ENCODE measurements at places on chromosomes 6 and 20. TPM values are rescaled to one million over a fixed set of nuclear protein-coding genes. Genes with fewer than 3 reads are reported as not detected.

GRCh38 chr6:366389-367297, 24.9 kb upstream of the IRF4 start:
- DNase-seq: no peak

- DNase-seq: no peak
These were observed 36.1 kb downstream of the PREX1 start for GRCh38 chr20:48791666-48792071.

- DNase-seq: no peak
These were observed 271.2 kb upstream of the PRDM1 start for GRCh38 chr6:105814745-105815536.

DNA sequence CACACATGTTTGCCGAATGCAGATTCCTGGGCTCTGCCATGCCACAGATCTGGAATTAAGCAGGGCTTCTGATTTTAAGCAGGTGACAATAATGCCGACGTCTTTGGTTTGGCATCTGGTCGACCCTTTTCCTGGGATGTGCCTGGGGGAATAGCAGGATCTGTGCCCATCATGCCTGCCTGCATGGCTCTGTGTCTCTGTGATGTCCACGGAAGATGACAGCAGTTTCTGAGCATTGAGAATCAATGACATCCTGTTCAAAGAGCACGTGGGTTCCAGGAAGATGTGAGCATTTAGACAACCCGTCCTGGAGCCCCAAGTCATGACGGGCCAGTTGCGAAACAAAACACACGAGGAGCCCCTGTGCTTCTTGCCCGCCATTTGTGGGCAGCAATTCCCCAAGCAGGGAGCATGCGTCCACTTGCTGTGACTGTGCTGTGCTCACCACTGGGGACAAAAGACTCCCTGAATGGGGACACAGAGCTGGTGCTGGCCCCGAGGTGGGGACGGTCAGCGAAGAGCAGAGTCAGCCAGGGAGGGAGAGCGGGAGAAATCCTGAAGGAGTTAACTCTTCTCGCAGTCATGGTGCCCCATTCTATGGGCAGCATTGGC, 110.1 kb downstream of the ERMARD start:
- peak; percentile 37 for DNase-seq

- no peak for DNase-seq
These were observed 41.1 kb upstream of the HBS1L start for GRCh38 chr6:135095716-135096115.

GRCh38 chr20:13436530-13436929, 202.2 kb downstream of the TASP1 start:
- no peak for DNase-seq

- DNase-seq: no peak
These were observed 281.6 kb downstream of the PRL start for GRCh38 chr6:22015216-22015615.

DNA sequence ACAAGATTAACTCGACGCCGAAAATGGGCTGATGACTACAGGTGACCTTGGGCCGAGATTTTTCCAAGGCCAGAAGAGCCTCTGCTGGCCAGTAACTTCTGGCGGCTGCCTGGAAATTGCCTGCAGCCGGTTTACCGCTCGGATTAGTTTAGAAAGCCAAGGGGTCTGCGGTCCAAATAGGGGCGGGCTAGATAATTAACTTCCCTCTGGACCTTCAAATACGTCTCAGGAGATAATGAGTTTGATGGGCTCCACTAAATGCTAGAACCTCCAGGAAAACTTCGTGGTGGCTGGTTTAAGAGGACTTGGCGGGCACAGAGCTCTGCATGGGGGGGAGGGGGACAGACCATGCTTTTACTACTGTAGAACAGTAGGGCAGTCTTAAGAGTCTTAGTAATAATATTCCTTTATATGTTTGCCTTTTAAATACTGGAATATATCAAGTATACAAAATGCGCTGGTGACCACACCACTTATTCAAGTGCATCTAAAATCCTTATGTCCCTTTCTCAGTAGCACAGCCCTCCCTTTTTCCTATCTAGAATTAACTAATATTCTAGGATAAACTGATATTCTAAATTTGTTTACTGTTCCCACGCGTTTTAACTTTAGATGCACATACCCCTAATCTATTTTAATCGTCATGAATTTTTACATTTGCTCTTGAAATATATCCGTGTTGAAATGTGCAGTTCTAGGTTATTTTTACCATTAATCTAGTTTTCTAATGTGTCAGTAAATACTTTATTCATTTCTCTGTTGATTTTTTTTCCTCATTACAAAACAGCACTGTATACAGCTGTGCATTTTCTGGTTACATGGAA, 107.5 kb upstream of the PRSS16 start:
- no peak for DNase-seq

DNA sequence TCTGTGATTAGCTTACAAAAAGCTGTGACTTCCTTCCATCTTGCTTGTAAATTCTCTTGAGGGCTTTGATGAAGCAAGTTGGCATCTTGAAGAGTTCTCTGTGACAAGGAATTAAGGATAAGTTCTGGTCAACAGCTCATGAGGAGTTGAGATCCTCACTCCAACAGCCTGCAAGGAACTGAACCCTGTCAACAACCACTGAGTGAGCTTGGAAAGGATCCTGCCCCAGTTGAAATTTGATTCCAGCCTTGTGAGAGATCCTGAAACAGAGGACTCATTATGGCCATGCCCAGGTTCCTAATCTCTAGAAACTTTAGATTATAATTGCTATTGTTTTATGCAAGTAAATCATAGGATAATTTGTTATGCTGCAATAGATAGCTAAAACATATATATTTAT, 133.7 kb downstream of the PTCHD4 start:
- DNase-seq: no peak

- DNase-seq: peak; percentile 71
These were observed 1.3 kb upstream of the DDR1 start for GRCh38 chr6:30882759-30883684.

DNA sequence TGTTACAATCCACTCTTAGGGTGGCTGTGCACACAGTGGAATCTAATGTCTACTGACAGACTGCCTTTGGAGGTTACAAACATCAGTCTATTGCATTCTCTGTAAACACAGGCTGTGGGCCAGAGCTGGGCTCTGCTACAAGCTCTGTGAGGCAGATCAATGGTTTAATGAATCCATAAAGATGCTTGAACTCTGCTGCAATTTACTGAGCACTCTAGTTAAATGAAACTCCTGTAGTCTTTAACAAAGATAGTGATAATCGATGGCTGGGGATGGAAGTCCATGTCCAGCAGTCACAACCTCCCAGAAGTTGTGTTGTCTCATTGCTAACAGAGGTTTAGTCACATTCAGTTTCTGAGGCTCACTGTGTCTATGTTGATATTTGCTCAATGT, 50.5 kb downstream of the SOBP start:
- DNase-seq: no peak

The MED20 gene
- total RNA-seq: 11.9 TPM

The SPAG4 gene
- 2.1 TPM for total RNA-seq

The SYNGAP1 gene
- total RNA-seq: 19.3 TPM

The NMBR gene
- total RNA-seq: not detected
